ENCODE measurements at places on chromosomes 7 and 10.

- no peaks in the 10 kb centered on the region for H3K27me3 ChIP-seq
- DNase-seq = no peak
- no peak overlapping the region for H3K4me3 ChIP-seq
- peaks cover 10% of the 10 kb centered on the region for H3K4me1 ChIP-seq
Measured at GRCh38 chr7:2807845-2808772, 36.0 kb downstream of the GNA12 start.

DNA sequence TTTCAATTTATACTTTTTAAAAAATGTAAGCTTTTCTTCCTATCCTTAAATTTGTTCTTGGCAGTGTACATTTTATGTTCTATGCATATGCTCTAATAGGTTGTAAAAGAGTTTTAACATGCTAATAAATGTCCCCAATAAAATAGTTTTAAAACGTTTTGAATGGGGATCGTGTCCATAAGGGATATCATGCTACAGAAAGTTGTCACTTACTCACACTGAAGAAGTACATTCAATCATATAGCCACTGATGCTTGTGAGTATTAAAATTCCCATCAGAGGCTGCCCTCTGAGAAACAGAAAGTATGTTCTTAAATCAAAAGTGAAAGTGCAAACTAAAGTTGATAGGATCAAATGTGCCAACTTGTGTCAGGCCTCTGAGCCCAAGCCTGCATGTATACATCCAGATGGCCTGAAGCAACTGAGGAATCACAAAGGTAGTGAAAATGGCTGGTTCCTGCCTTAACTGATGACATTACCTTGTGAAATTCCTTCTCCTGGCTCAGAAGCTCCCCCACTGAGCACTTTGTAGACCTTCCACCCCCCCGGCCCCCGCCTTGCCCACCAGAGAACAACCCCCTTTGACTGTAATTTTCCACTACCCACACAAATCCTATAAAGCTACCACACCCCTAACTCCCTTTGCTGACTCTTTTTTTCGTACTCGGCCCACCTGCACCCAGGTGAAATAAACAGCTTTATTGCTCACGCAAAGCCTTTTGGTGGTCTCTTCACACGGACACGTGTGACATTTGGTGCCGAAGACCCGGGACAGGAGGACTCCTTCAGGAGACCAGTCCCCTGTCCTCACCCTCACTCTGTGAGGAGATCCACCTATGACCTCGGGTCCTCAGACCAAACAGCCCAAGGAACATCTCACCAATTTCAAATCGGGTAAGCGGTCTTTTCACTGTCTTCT, 877 bp upstream of the NOD1 start:
- DNase-seq = no peak
- peak overlapping the region; percentile 92 for H3K4me3 ChIP-seq
- peak overlapping the region; percentile 88 for H3K27ac ChIP-seq
- no peaks in the 10 kb centered on the region for H3K36me3 ChIP-seq
- no peaks in the 10 kb centered on the region for H3K27me3 ChIP-seq

- H3K4me3 ChIP-seq = no peak overlapping the region
- H3K27me3 ChIP-seq = no peaks in the 10 kb centered on the region
- H3K36me3 ChIP-seq = no peaks in the 10 kb centered on the region
- H3K4me1 ChIP-seq = peaks cover 11% of the 10 kb centered on the region
Measured at GRCh38 chr10:44478040-44478439, 93.1 kb upstream of the CXCL12 start.

GRCh38 chr10:6737080-6737641, 157.1 kb upstream of the PRKCQ start:
- peak overlapping the region; percentile 94 for H3K27ac ChIP-seq
- no peaks in the 10 kb centered on the region for H3K36me3 ChIP-seq
- DNase-seq = peak; percentile 73
- H3K27me3 ChIP-seq = no peaks in the 10 kb centered on the region

DNA sequence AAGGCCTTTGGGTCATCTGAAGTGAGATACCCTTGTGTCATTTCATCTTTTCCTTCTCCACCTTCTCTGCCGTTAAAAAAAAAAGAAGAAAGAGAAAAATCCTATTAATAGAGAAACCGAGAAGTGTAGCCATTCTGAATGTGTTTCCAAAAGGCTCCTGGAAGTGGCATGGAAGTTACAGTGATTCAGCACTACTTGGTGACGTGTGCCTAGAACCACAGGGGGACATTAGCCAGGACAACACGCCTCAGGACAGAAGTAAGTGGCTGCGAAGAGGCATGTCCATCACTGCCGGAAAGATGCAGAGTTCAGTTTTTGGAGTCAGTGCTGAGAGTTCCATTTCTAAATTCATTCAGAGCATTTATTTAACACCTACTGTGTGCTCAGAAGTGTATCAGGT, 6.3 kb downstream of the HTRA1 start:
- no peak overlapping the region for H3K27ac ChIP-seq
- no peaks in the 10 kb centered on the region for H3K36me3 ChIP-seq
- no peak for DNase-seq

GRCh38 chr7:100714725-100715124, 5.5 kb upstream of the EPO start:
- H3K4me3 ChIP-seq = no peak overlapping the region
- no peaks in the 10 kb centered on the region for H3K36me3 ChIP-seq
- no peaks in the 10 kb centered on the region for H3K27me3 ChIP-seq
- no peaks in the 10 kb centered on the region for H3K4me1 ChIP-seq
- DNase-seq = no peak

DNA sequence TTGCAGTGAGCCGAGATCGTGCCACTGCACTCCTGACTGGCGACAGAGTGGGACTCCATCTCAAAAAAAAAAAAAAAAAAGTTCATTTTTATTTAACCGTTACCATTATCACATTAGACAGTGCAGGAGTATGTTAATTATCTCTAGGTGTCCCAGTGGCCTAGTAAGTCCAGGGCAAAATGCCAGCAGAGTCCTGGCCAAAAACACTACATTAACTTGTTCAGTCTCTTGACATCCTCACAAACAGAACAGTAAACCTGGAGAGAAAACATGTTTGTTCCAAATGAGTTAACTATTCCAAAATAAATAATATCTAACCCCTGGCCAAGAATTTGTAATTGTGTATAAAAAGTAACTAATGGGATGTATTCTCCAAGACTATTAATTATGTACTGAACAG, 43.2 kb downstream of the PTPRZ1 start:
- H3K4me3 ChIP-seq = no peak overlapping the region
- DNase-seq = no peak

GRCh38 chr7:22393913-22394729, 37.2 kb upstream of the RAPGEF5 start:
- no peak overlapping the region for H3K4me3 ChIP-seq
- no peaks in the 10 kb centered on the region for H3K4me1 ChIP-seq
- H3K27me3 ChIP-seq = no peaks in the 10 kb centered on the region
- H3K27ac ChIP-seq = no peak overlapping the region

DNA sequence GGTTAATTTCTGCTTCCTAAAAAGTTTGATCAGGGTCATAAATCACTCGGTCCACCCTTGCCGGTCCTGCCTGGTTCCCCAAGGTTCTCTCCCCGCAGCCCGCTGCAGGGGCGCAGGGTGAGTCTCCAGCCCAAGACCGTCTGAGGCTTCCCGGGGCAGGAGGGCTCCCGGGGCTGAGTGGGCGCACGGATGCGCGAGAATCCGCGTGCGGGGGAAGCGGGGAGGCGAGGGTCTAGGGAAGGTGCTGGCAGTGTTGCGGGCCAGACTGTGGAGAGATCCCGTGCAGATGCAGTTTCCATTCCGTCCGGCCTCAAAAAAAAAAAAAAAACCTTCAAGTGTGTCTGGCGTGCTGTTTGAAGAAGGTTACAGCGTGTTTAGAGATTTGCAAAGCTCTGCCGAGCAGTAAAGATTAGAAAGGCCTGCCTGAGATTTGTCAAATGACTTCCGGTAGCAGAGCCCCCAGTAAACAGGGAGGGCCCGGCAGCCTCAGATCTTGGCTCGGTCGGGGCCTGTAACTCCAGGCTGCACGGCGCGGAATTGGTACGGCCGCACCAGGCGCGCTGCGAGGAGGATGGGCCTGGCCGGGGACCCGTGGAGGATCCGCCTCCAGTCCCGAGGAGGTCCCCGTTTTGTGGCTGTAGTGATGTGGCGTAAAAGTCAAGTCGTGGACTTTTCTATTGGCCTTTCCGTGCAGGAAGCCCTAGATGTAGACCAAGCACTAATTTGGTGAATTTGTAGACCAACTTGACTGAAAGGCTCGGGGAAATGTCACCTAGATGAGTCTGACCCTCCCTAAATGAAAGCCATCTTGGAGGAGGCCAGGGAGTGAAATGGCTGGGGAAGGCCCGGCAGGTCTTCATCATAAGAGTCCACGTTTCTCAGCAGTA, 293.2 kb upstream of the NFE2L3 start:
- no peaks in the 10 kb centered on the region for H3K36me3 ChIP-seq
- no peak for DNase-seq
- H3K27me3 ChIP-seq = peaks cover 35% of the 10 kb centered on the region
- H3K4me1 ChIP-seq = peaks cover 20% of the 10 kb centered on the region

DNA sequence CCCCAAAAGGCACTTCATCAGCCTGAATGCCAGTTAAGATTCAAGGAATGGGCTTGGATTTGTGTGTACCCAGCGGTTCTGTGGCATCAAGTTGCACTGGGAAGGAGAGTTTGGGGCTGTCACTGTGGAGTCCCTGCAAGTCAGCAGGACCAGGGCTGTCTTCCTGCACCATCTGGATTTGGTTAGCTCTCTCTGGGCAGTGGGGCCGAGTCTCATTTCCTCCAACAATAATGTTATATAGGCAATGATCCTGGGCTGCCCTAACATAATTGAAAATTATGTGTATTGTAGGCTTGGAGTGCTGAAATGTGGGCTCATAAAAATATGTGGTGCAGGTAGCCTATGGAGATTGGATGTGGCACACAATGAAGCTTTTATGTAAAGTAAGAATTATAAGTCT, 87.2 kb downstream of the TCF7L2 start:
- no peaks in the 10 kb centered on the region for H3K36me3 ChIP-seq
- H3K27me3 ChIP-seq = no peaks in the 10 kb centered on the region
- H3K4me3 ChIP-seq = no peak overlapping the region
- H3K27ac ChIP-seq = no peak overlapping the region
- H3K4me1 ChIP-seq = no peaks in the 10 kb centered on the region
- no peak for DNase-seq

GRCh38 chr7:139131-139530, 53.2 kb upstream of the FAM20C start:
- H3K36me3 ChIP-seq = no peaks in the 10 kb centered on the region
- no peak overlapping the region for H3K27ac ChIP-seq
- DNase-seq = no peak
- H3K4me3 ChIP-seq = no peak overlapping the region
- no peaks in the 10 kb centered on the region for H3K27me3 ChIP-seq
- H3K4me1 ChIP-seq = peaks cover 7% of the 10 kb centered on the region

- no peak overlapping the region for H3K4me3 ChIP-seq
- H3K36me3 ChIP-seq = no peaks in the 10 kb centered on the region
- no peak overlapping the region for H3K27ac ChIP-seq
- H3K4me1 ChIP-seq = no peaks in the 10 kb centered on the region
Measured at GRCh38 chr7:147809786-147810185, 780.8 kb upstream of the C7orf33 start.

DNA sequence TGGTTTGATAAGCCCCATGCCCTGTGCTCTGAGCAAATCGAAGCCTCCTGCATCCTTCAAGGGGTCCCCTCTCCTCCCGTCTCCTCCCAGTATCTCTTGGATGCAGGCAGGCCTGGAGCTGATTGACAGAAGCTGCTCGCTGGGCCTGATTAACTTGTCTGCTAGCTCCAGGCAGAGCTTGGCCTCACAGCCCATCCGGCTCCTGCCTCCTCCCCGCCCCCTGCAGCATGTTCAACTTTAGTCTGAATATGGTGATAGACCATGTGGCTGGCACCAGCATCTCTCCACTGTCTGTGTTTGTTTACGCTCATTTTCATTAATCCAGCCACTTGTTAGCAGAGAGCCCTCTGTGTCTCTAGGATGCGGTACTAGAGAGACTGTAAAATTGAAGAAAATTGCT, 432.2 kb downstream of the DPP6 start:
- DNase-seq = no peak
- no peaks in the 10 kb centered on the region for H3K27me3 ChIP-seq
- H3K4me3 ChIP-seq = no peak overlapping the region
- H3K27ac ChIP-seq = no peak overlapping the region

- H3K27ac ChIP-seq = no peak overlapping the region
- no peak for DNase-seq
- H3K27me3 ChIP-seq = no peaks in the 10 kb centered on the region
- H3K4me3 ChIP-seq = no peak overlapping the region
- H3K36me3 ChIP-seq = no peaks in the 10 kb centered on the region
Measured at GRCh38 chr10:53904506-53905241, 896.4 kb downstream of the PCDH15 start.

DNA sequence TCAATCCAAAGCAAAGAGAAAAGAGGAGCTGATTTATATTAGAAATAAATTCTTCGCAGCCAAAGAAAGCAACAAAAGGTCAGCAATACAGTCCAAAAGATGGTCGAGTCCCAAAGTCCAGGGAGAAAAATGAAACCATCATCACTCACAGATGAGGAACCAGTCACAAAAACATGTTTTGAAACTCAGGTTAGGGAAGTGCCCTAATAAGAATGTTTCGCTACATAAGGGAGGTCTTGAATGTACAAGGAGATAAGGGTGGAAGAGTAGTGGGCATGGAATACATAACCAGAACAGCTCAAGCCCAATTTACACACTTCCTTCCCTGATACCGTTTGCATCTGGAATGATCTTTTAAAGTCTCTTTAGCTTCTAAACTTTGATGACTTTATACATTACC, 53.6 kb downstream of the VPS41 start:
- no peaks in the 10 kb centered on the region for H3K27me3 ChIP-seq
- H3K4me1 ChIP-seq = no peaks in the 10 kb centered on the region
- H3K27ac ChIP-seq = no peak overlapping the region
- no peaks in the 10 kb centered on the region for H3K36me3 ChIP-seq
- no peak overlapping the region for H3K4me3 ChIP-seq

- H3K27me3 ChIP-seq = no peaks in the 10 kb centered on the region
- DNase-seq = no peak
- H3K4me3 ChIP-seq = no peak overlapping the region
- H3K4me1 ChIP-seq = no peaks in the 10 kb centered on the region
- H3K27ac ChIP-seq = no peak overlapping the region
- H3K36me3 ChIP-seq = no peaks in the 10 kb centered on the region
Measured at GRCh38 chr10:48199580-48200377, 74.7 kb downstream of the FRMPD2 start.

DNA sequence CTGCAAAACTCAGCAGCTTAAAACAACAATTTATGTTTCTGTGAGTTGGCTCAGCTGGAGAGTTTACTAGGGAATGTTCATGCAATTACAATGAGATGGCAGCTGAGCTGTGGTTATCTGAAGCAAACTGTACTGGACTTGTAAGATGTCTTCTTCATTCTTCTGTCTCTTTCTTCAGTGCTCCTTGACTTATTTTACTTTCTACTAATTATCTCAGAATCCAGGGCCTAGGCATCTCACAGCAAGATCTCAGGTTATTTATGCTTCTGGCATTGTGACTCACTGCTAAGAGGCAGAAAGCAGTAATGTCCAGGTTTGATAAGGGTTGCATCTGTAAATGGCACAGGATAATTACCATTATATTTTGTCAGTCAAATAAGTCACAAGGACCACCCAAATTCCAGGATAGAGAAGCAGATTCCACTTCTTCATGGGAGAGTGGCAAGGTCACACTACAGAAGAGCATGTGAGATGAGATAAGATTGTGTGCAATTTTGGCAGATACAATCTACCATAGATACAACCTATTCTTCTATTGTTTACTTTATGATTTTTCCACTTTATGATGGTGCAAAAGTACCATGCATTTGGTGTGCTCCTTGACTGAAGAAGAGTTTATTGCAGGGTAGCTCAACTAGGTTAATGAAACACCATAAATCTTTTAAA, 16.8 kb downstream of the VIM start:
- no peak for DNase-seq
- peaks cover 3% of the 10 kb centered on the region for H3K27me3 ChIP-seq
- H3K4me3 ChIP-seq = no peak overlapping the region
- H3K36me3 ChIP-seq = no peaks in the 10 kb centered on the region

GRCh38 chr10:44696496-44696895, 214.6 kb upstream of the TMEM72 start:
- no peak overlapping the region for H3K4me3 ChIP-seq
- no peak for DNase-seq
- H3K27me3 ChIP-seq = no peaks in the 10 kb centered on the region
- no peaks in the 10 kb centered on the region for H3K4me1 ChIP-seq
- no peak overlapping the region for H3K27ac ChIP-seq
